ENCODE measurements at places on chromosomes 16 and 17.

GRCh38 chr16:88340755-88341150 lies 42.0 kb upstream of the ZNF469 start:
- no peak for DNase-seq

GRCh38 chr16:49354101-49354500 lies 19.5 kb upstream of the C16orf78 start:
- no peak for DNase-seq

- no peak for DNase-seq
Measured at GRCh38 chr17:65595071-65595656, 33.7 kb upstream of the AXIN2 start.

DNA sequence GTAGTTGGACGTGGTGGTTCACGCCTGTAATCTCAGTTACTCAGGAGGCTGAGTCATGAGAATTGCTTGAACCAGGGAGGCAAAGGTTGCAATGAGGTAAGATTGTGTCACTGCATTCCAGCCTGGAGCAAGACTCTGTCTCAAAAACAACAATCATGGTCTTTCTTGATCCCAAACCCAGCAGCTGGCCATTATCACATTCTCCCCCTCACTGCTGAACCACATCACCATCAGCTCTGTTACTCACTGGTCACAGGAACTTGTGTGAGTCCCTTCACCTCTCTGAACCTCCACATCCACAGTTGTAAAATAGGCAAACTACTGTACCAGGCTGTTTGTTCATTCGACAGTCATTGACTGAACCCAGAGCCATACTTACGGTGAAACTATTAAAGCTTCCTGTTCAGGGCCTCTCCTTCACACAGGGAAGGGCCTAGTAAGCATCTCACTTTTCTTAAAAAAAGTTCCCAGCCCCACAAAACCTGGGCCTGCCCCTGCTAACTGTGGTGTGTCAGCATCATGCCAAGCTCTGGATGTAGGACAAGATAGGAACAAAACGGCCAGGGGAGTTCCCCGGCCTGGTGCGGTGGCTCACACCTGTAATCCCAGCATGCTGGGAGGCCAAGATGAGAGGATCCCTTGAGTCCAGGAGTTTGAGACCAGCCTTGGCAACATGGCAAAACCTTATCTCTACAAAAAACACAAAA lies 104.7 kb downstream of the COPRS start:
- no peak for DNase-seq

DNA sequence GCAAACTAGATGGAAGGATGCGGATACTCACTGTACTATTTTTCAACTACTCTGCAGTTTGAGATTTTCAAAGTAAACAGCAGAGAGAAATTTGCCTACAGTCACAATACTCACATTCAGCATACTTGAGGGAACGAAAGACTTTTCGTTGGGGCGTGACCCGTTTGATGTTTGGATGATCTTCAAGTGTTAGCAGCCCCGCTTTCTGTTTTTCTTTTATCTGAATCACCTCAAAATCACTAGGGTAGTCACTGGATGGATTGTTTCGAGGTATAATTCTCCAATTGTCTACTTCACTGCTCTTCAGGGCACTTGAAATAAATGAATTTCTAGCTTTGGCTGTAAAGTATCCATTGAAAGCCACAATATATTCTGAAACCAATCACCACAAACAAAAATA lies 17.8 kb downstream of the MBTPS1 start:
- no peak for DNase-seq

DNA sequence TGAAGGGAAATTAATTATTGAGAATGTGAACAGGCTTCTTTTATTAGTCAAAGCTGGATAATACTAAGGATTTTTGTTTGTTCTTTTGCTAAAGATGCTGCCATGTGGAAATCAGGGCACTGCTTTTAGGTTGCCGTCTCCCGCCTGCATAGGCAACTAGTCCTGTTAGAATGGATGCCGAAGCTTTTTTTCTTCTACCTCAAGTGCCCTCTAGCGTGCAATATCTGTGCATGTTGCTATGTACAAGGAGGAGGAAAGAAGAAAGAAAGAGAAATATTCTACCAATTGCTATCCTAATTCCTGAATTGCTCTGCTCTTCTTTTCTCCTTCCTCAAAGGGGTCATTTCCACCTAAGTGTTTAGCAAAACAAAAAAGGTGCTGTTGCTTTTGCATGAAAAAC lies 5.2 kb upstream of the CDH8 start:
- no peak for DNase-seq

DNA sequence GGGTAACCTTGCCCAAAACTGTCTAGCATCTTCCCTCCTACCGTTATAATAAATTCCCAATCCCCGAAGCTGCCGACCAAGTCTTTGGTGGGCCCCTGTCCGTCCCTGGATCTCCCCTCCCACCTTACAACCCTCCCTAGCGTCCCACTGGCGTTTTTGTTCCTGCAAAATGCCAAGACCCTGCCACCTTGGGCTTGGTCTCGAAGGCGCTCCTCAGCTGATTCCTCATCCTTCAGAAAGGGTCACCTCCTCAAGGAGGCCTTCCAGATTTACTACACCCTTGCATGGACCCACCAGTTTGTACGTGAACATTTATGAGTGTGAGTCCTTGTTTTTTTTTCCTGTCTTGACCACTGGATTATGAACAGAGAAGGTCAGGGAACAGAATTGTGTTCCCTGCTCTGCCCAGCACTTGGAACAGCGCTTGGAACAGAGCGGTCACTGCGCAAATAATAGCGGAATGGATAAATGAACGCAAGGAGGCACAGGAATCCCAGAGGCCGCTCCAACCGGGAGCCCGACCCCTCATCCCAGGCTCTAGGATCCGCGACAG lies 926 bp upstream of the GFER start:
- DNase-seq = no peak

- no peak for DNase-seq
Measured at GRCh38 chr17:77206158-77206956, 65.6 kb downstream of the SEC14L1 start.

DNA sequence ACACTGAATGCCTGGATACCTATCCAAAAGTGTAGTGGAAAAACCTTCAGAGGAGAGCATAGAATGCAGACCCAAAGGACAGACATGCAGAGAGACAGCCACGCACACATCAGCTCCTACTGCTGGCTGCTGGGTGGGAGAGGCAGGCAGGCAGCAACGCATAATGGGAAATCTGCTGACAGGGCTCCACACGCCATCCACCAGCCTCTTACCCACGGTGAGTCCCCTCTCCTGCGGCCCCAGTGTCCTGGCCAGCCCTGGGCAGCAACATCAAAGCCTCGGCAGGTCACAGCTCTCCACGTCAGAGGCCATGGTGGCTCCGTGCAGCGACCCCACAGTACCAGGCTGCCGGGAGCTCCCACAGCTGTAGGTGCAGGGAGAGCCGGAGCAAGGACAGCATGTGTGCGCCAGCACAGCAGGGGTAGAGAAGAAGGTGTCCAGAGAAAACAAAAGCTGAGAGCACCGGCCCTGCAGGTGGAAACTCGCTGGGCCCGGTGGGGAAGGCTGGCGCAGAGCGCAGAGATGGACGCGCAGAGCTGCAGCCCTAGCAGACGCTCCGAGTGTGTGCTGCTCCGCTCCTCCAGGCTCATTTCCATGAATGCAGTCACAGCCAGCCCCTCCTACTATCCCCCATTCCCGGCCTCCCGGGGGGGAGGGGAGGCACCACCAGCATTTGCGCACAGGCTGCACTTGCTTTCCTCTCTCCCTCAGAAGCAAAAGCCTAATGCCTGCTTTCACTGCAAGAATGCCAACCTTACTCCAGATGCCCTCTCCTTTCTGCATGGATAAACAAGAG lies 58.9 kb downstream of the CYTH1 start:
- DNase-seq = peak; percentile 89

- DNase-seq = no peak
Measured at GRCh38 chr16:46908540-46909372, 24.6 kb downstream of the GPT2 start.

DNA sequence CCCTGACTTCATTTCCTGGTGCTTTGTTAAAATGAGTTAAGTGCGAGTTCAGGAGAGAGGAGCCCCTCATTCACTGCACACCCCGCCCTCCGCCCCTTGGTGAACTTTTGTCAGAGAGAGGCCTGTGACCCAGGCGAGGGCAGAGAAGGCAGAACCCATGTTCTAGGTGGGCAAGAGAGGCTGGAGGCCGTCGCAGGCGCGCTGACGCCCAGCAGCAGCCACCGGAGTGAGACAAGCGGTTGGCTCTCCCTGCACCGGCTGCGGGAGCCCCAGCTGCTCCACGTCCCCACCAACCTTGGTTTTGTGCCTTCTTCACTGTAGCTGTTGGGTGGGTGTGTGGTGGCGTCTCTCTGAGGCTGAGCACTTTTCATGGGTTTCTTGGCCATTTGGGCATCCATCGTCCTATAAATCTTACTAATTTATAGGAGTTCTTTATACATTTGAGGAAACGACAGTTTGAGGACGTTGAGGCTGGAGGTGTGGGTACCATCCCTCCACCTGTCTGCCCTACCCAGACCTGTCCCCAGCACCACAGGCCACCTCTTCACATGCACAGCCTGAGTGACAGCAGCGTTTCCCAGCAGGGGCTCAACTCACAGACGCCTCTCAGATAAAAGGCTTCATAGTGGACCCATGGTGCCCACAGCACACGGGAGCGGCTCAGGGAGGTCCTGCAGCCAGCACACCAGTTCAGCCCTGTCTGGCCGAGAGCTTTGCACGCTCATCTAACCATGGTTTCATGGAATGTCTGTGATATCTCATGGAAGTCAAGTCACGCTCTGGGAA lies 45.2 kb upstream of the CBFA2T3 start:
- no peak for DNase-seq

DNA sequence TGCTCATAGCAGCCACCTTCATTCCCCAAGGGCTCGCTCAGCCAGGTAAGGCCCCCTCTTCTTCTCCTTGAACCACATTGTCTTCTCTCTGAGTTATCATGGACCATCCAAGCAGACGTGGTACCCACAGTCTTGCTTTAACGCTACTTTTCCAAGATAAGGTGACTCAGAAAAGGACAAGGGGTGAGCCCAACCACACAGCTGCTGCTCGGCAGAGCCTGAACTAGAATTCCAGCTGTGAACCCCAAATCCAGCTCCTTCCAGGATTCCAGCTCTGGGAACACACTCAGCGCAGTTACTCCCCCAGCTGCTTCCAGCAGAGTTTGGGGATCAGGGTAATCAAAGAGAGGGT lies 272 bp downstream of the CCL2 start:
- DNase-seq = no peak

- no peak for DNase-seq
Measured at GRCh38 chr17:2701161-2701995, 10.2 kb downstream of the CLUH start.

- no peak for DNase-seq
Measured at GRCh38 chr17:18858567-18859245, 775 bp downstream of the PRPSAP2 start.

DNA sequence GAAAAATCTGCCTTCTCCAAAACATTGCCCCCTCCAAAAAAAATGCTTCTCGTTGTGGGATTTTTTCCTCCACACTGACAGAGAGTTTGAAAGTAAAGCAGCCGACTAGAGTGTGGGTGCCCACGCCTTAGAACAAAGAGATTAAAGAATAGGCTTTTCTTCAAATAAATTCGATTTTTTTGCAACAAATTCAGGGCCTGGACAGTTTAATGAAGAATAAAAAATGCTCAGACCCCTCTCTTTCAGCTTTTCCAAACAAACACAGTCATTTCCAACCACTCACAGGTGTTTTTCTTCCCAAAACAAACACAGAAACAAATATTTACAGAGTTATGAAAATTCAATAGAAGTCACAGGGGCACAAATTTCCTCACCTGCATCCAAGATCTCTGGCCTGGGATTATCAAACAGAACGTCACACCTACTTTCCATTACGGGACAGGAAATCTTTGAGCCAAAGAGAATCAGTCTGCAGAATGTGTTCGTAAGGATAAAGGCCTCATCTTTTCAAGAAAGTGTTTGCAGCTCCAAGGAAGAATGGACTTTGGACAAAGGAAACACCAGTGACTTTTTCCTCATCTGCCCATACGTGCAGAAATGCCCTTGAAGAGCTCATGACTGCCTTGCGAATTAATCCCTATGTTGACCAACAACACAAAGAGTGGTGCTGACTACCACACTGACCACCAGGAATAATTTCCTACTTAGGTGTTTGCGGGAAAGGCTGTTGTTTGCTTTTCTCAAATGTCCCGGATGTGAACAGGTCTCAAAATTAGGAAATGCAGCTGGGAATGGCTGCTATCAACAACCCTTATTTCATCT lies 31.3 kb upstream of the TOX3 start:
- DNase-seq = no peak

DNA sequence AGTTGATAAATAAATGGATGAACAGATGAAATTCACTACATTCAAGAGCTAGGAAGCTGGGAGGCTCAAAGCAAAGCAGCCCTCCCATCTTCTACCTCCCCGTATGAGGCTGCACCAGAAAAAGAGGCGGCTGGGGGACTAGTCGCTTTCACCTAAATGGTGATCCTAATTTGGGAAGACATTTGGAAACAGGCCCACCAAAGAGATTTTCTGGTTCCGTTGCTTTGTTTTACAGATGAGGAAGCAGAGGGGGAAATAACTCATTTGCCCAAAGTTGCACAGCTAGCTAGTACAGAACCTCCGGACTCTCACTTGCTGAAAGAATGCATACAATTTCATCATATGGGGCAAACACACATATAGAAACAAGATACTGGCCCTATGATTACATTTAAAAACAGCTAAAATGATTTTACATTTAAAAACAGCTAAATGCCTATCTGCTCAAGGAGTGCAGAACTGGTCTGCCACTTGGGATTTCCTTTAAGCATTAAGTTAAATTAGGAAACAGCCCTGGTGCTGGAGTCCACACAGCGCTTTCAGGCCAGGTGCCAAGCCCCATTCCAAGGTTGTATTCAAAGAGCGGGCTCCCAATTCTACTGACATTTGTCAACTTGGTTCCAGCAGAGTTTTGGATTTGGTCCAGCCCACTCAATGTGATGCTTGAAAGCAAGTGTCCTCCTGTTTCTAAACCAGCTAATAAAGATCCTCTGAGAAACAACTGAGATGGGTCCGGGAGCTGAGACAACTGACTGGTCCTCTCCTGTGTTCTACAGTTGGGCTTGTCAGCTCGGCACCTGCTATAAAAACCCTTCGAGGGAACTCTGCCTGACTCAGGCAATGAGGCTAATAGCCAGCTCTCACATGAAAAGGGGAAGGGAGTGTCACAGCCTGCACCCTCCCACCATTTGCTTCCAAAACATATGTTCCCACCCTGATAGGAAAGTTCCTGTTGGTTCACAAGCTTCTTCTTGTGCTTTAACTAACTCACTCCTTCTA lies 11.7 kb downstream of the ERN1 start:
- DNase-seq = peak; percentile 20

- DNase-seq = no peak
Measured at GRCh38 chr17:10899281-10899680, 61.4 kb upstream of the PIRT start.

Measured in amygdala (tissue), 56 donors.